ENCODE measurements at places on chromosomes 5 and 9.
A peak's percentile ranks its signal among the peaks of the same experiment; 100 is the strongest.

GRCh38 chr9:4346131-4346530 lies 46.3 kb upstream of the GLIS3 start:
- no peak for DNase-seq

GRCh38 chr5:132473019-132473531 lies 17.5 kb downstream of the IRF1 start:
- no peak for DNase-seq

- no peak for DNase-seq
Observed at GRCh38 chr5:178431782-178432165, 158.4 kb downstream of the COL23A1 start.

DNA sequence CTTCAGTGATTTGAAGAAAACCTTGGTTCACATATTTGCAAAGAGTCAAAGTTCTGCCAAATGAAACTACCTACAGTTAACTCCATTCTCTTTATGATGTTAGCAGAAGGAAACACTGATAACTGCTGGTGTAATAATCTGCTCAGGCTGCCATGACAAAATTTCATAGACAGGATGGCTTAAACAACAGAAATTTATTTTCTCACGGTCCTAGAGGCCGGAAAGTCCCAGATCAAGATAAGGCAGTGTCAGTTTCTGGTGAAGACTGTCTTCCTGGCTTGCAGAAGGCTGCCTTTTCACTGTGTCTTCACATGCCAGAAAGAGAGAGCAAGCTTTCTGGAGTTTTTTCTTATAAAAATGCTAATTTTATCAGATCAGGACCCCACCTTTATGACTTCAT lies 102.4 kb upstream of the PARP8 start:
- DNase-seq: no peak

DNA sequence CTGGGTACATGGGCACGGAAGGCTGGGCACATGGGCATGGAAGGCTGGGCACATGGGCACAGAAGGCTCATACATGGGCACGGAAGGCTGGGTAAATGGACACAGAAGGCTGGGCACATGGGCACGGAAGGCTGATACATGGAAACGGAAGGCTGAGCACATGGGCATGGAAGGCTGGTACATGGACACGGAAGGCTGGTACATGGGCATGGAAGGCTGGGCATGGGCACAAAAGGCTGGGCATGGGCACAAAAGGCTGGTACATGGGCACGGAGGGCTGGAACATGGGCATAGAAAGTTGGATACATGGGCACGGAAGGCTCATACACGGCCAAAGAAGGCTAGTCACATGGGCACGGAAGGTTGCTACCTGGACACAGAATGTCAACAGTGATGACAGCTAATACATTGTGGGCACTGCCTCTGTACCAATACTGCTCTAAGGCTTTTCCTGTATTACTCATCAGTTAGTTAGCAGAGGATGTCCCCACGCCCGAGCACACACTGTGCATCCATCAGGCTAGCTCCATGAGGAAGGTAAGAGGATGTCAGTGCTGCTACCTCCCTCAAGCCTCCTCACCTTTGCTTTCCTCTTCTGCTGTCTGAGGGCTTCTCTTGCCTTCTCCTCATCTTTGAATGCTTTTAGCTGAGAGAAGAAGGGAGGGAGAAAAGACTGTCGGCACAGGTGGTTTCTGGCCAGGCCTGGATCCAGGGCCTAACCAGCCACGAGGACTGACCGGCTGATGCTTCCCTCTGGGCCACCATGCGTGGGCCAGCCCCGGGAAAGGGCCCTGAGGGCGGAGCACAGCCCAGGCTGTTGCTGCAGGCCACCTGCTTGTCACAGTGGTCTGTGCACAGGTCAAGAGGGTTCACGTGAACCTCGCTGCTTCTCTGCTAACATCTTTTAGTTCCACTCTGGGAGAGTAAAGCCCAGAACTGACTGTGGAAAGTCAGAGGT lies 14.3 kb downstream of the GPX3 start:
- peak; percentile 83 for DNase-seq

- no peak for DNase-seq
Observed at GRCh38 chr9:79638806-79639205, 67.0 kb downstream of the TLE4 start.

- peak; percentile 48 for DNase-seq
Observed at GRCh38 chr9:33180526-33181184, 13.5 kb upstream of the B4GALT1 start.

DNA sequence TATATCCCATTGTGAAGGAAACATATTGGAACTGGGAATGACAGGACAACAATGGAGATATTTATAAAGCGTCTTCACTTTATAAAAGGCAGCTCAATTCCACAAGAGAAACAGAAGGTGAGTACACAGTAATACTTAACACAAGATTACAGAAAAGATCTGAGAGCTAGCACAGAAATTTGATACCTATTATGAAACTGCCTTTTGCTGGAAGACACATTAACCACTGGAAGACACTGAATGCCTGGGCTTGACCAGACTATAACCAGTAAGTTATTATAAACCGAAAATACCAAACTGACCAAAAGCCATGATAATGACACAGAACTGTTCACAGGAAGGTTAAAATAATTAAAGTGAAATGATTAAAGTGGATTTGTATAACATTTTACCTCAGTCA lies 195.4 kb downstream of the NR2F1-AS1 start:
- DNase-seq: peak; percentile 27

DNA sequence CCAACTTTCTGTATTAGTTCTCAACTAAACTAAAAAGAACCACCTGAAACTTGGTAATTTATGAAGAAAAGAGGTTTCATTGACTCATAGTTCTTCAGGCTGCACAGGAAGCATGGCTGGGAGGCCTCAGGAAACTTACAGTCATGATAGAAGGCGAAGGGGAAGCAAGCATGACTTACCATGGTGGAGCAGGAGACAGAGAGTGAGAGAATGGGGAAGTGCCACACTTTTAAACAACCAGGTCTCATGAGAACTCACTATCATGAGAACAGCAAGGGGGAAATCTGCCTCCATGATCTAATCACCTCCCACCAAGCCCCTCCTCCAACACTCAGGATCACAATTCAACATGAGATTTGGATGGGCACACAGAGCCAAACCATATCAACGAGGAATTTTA lies 123.5 kb downstream of the DEPDC1B start:
- DNase-seq: no peak

DNA sequence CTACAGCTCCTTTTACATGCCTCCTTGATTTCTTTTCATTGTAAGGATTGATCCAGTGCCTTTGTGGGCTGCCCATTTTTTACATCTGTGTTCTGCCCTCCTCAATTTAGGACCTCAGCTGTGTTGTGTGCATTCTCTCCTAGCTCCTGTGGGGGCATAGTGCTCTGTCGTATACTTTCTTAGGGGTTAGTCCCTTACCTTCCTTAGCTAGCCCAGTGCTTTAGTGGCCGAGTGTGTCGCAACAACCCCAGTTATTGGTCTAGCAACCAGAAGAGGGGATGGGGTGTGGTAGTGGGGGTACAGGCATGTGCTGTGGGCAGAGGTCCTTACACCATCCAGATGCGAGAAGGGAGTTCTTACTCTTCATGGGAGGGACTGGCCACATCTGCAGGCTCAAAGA lies 12.1 kb downstream of the MTRR start:
- no peak for DNase-seq

DNA sequence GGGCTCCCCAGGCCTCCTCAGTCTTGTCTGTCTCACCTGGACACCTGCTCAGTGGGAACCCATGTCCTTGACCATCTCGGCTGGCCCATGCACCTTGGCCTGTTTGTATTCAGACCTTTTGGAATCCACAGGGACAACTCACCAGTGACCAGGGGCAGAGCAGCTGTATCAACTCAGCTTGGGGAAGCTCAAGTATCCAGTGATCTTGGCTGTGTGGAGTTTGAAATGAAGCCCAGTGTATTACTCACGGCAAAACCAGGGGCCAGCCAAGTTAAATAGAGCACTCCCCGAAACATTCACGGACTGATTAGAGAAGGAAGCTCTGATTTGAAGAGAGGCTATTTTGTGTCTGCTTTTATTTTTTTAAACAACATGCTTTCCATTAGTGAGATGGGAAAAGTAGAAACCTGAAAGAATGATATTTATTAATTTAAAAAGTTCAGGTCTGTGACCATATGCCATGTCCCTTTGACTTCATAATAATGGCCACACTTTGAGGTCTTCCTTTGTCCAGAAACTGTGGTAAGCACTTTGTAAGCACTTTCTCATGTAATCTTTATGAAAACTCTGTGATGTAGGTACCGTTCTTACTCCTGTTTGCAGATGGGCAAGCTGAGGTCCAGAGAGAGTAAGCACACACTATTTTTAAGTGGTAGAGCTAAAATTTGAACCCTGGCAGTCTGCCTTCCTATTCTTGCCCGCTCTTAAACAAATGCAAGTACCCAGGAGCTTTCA lies 656.5 kb downstream of the BNC2 start:
- DNase-seq: peak; percentile 56

- no peak for DNase-seq
Observed at GRCh38 chr5:107293541-107294210, 377.1 kb downstream of the EFNA5 start.

DNA sequence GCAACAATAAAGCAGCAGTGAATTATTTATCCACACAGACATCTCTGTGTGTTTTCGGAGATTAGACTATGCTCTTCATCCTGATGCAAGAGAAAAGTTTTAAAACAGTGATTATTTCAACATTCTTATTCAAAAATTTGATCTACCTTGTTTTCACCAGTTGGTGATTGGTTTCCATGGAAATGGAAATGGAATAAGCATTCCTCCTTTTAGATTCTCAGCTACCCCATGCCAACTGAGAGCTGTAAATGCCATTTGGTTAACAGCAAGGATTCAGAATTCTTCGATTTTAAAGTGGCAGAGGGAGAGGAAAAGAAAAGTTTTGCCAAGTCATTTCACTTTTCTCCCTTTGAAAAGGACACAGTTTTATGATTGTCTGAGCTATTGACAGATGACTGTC lies 154.7 kb downstream of the PCSK5 start:
- DNase-seq: no peak
